ENCODE measurements at places on chromosomes 11 and 22.

DNA sequence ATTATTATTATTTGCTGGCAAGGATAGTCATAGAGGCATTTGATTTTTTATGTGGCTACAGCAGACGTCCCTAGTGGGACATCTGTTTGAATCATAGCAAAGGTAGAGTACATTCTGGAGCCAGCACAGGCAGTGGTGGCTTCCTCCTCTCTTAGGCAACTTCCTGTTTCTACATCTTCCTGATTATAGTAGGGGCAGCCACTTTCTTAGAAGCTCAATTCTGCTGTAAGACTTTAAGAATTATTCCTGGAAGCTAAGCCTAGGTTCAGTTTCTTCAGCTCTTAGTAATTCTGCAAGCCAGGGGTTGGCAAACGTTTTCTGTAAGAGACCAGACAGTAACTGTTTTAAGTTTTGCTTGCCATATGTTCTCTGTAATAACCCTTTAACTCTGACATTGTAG lies 129.3 kb upstream of the TENM4 start:
- no peak for DNase-seq

GRCh38 chr11:123314972-123315371 lies 115.1 kb upstream of the GRAMD1B start:
- no peak for DNase-seq

DNA sequence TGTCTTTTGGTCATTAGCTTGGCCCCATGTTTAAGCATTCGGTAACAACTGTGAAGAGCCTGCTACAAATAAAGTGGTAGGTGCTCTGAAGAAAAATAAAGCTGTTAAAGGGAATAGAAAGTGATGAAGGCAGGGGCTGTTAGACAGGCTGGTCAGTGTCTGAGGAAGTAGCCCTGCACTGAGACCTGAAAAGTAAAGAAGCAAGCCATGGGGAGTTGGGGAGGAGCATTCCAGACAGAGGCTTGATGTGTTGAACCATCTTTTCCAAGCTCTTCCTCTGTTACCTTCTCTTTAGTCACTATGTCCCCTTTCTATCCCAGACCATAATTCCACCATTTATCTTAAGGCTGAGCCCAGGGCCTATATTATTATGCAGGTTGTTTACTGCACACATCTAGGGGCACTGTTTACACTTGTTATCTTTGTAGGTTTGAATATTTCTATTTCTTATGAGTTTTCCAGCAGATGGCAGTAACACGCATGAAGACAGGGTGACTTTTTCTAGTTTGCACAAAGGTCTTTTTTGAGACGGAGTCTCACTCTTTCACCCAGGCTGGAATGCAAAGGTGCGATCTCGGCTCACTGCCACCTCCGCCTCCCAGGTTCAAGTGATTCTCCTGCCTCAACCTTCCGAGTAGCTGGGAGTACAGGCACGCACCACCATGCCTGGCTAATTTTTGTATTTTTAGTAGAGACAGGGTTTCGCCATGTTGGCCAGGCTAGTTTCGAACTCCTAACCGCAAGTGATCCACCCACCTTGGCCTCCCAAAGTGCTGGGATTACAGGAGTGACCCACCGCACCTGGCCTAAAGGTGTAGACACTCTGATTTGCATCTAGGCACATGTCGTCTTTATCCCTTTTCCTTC lies 23.0 kb downstream of the ZFTA start:
- DNase-seq: no peak

DNA sequence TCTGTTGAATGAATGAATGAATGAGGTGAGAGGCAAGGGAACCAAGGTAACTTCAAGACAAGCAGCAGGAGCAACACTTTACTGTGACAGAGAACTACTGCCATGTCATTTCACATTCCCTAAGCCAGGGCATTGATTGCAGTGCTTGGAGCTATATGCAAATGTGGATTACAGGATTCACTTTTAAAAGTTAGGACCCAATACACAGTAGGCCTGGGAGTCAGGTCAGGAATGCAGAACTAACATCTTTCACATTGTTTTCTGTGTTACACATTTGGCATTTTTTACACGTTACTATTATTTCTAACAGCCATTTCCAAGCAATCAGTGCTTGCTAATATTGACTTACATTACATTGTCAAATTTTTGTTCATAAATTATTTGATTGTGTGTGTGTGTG lies 26.2 kb upstream of the ME3 start:
- no peak for DNase-seq

GRCh38 chr11:81970886-81971285 lies 762.8 kb downstream of the FAM181B start:
- no peak for DNase-seq
